SK-N-DZ (cell line): ENCODE measurements at places on chromosomes 5 and 9.
A peak's percentile ranks its signal among the peaks of the same experiment; 100 is the strongest.

DNA sequence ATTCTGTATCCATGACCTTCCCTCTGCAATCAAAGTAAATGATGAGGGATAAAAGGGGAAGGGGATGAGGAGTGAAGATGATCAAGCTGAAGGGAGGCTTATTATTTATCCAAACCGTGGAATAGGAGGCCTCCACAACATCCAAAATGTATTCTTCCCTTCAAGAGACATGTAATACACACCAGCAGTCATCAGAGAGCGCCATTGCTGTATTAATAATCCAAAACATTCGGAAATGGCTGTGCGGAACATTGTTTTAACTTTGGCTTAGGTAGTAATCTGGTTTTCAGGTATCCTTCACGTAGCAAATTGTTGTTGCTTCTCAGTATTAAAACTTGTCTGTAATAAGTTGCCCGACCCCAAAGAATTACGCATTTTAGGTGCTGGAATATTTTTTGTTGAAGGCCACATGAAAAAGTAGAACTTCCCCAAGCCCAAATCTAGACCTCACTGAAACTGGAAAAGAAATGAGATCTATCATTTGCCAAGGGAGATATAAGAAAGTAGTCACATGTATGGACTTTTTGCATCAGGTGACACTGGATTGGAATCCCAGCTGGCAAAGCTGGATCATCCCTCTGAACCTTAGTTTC, 2.6 kb upstream of the BOD1 start:
- DNase-seq, result peak; percentile 67

- no peak for DNase-seq
Observed at GRCh38 chr9:676780-677438, 164.6 kb upstream of the DMRT1 start.

DNA sequence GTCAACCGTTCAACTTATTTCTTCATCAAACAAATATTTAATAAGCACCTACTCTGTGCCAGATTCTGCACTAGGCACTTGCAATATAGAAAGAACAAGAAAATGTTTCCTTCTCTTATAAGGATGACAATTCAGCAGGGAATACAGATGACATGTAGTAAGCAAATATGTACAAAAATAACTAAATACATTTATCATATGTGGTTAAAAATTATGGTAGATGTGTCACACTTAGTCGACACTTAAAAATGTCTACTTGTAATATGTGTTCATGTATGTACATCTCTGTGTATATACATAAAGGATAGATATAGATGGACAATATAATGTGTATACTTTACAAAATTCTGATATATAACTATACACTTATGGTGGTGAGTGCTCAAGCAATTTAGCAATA, 417.0 kb upstream of the MEF2C start:
- no peak for DNase-seq

GRCh38 chr9:121393318-121393717, 23.3 kb upstream of the STOM start:
- DNase-seq, result no peak

GRCh38 chr9:133249337-133249736, 25.7 kb downstream of the ABO start:
- DNase-seq, result no peak

- DNase-seq, result no peak
Observed at GRCh38 chr9:112285056-112285455, 48.4 kb downstream of the PTBP3 start.

GRCh38 chr9:121992571-121993212, 100.4 kb downstream of the TTLL11 start:
- peak; percentile 72 for DNase-seq

- no peak for DNase-seq
Observed at GRCh38 chr5:160539431-160539830, 117.8 kb downstream of the PTTG1 start.

DNA sequence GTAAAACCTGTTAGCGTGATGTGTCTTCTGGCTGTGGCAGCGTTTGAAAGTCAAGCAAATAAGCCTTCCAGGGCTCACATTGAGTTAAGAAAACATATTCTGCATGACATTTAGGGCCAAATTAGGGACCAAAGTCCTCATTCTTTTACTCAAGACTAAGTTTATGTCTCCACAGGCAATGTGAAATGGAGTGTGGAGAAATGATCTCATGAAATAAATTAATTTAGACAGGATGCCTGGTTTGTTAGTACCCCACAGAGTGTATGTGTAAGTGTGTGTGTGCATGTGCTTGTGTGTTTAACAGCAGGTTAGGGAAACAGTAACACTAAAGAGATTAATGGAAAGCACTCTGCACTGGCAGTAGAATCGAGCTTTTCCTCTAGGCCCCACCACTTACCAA, 82.9 kb upstream of the SNX2 start:
- no peak for DNase-seq

GRCh38 chr9:106860721-106861639, 2.0 kb upstream of the ZNF462 start:
- peak; percentile 51 for DNase-seq

DNA sequence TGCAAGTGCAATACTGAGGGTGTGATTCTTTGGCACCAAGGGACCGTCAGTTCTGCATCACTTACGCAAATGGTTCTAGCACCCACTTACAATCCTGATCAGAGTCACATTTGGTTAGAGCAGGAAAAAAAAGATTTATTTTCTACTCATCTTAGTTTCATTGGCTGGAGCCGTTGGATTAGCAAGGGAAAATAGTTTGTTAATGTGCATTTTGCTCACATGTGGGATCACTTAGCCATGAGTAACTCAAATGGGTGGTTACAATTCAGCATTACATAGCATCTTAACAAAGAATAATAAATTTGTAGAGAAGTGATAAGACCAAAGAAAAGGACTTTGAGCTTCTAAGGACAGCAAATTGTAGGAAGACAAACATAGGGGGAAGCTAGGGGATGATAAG, 216.9 kb downstream of the AUH start:
- no peak for DNase-seq

DNA sequence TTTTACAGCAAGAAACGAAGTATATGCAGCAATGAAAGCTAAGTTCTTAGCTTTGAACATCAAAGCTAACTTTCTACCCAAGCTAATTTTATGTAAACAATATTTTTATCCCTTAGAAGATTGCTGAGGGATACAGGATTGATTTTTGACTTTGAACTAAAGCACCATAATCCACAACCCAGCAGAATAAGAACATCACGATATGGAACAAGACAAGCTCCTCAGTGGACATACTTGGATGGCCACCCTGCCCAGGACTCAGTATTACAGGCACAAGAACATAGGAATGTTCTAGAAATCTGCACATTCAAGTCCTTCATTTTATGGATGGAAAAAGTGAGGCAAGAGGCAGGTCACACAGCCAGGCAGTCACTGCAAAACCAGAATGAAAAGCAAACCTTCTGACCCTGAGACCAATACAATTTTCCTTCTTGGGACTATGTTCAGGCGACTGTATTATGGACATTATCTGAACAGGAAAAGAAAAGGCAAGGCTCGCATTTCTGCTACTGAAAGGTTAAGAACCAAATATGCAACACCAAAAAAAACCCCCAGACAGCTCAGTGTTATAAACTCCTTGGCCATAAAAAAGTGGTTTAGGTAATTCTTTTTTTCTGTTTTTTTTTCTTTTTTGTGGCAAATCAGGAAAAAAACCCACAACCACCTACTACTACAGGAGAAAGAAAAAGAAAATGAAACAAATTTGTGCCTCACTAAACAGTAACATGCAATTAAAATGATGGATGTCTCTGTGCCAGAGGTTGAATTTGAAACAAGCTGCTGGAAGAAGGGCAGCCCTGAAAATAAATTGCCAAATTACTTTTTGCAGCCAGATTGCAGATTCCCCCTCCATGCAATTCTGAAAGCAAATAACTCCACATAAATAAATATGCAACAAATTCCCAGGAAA, 25.4 kb downstream of the EPB41L4B start:
- no peak for DNase-seq

- DNase-seq, result peak; percentile 63
Observed at GRCh38 chr9:129140397-129141065, 29.3 kb downstream of the PTPA start.

DNA sequence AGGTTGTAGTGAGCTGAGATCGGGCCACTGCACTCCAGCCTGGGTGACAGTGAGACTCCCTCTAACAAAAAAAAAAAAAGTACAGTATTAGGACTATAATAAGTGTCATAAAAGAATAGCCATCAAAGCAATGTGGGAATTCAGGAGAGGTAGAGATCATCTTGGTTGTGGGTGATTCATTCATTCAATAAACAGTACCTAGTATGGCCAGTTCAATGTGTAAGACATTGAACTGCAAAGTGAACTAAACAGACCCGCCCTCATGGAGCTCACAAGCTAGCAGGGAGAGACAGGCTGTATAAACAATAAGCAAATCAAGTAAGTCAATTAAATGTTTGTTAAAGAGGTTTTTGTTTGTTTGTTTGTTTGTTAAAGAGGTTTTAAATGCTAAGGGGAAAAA, 146.1 kb upstream of the RANBP3L start:
- DNase-seq, result no peak

GRCh38 chr5:176702671-176703641, 55.7 kb downstream of the TSPAN17 start:
- no peak for DNase-seq

DNA sequence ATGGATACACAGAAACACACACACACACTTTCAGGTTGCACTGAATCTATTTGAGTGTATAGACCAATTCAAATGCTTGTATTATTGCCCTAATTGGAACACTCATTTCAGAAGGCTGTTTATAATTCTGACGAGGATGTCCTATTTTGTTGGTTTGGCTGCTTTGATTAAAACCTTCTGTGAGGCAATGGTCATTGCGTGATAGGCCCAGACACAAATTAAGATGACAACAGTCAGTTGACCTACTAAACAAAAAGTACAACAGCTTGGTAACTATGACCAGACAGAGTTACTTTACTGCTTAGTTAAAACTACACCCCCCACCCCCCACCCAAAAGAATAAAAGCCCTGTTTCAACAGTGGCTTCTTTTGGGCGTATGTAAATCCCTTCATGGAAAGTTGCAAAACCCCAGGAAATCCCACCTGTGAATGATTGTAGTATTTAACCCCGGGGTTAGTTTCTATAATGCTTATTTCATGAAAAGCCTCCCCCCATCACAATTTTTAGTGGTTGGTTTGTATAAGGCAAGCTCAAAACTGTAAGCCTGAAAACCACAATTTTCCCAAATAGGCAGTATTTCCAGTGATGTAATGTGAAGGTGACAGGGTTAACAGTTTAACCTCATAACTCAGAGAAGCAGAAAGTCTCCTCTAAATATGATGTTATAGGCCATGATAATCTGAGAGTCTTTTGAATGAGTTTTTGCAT, 340.8 kb downstream of the FGF10 start:
- DNase-seq, result no peak

DNA sequence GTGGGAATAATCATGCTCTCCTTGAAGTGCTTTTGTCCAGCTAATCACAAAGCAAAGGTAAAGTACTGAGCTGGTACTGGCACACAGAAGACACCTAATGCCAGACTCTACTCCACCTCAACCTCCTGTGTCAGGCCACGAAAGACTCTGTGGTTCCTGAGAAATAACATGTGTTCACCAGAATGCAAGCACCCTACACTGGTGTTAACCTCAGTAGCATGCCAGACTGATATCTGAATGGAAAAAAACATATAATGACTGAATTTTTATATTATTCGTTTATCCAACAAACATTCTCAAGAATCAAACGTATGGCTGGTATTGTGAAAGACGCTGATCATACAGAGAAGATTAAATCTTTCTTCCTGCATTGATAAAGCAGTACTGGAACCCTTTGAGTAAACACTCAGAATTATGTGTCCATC, 97.1 kb upstream of the IFNE start:
- DNase-seq, result no peak

- DNase-seq, result no peak
Observed at GRCh38 chr5:134130239-134130945, 15.9 kb downstream of the TCF7 start.

DNA sequence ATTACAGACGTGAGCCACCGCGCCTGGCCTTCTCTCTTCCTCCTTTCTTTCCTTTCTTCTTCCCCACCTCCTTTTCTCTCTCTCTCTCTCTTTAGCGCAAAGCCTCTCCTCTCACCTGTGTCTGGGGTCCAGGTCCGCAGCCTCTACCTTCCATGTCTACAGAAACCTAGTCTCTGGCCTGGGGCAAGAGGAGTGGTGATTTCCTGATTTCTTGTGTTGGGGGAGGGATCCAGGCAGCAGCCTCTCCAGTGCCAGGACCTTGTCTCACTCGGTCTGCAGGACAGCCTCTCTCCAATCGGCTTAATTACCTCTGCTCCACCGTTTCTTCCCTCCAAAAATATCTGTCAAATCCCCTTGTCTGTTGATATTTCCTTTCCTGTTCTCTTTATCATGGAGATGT, 16.1 kb upstream of the FAM120A start:
- DNase-seq, result no peak

- no peak for DNase-seq
Observed at GRCh38 chr5:74829413-74829812, 36.8 kb downstream of the FAM169A start.

DNA sequence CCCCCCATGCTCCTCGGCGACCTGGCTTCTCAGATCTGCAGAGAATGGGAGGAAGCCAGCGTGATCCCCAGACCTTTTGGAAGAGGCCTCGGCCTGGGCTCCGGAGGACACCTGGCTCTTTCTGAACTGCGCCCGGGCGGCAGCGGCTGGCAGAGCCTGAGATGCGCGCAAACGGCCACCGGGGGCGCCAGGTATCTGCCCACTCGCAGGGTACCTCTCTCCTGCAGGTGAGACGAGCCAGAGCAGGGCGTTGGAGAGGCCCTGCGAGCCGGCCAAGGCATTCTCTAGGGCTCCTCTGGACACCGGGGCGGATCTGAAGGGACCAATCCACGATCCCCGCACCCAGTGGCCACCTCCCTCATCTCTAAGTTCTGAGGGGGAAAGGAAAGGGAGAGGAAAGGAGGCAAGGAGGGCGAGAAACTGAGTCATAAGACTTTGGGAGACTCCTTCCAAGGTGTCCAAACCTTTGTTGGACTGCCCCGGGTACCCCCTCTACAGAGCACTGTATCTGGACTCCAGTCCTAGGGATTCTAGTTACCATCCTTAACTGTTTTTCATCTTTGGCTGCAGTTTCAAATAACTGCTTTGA, 55.0 kb upstream of the SLC46A2 start:
- DNase-seq, result no peak

- DNase-seq, result peak; percentile 66
Observed at GRCh38 chr9:35748858-35749514, at the start of the genes GBA2 and RGP1. Gene GBA2 (minus strand): TSS chr9:35749228. CDS start chr9:35748704, 524 bp downstream. Gene RGP1 (plus strand): TSS chr9:35749287. CDS start chr9:35749756, 469 bp downstream.

GRCh38 chr5:33921002-33921401, 15.2 kb upstream of the RXFP3 start:
- DNase-seq, result no peak

GRCh38 chr5:112686675-112687074, 51.0 kb upstream of the APC start:
- DNase-seq, result no peak
